Activated T-helper 1 cell treated with anti-CD3 and anti-CD28 coated beads, Interleukin-2, amount 50 U/mL, for 16 hours (primary cell): ENCODE measurements at places on chromosomes 3 and 15.

- DNase-seq, result no peak
These were observed 11.3 kb downstream of the EHD4 start for GRCh38 chr15:41961001-41961518.

GRCh38 chr3:190588570-190588969 lies 74.7 kb downstream of the IL1RAP start:
- DNase-seq, result no peak

- DNase-seq, result no peak
These were observed 1.9 kb upstream of the ROPN1 start for GRCh38 chr3:123993818-123994217.

- DNase-seq, result no peak
These were observed 28.7 kb downstream of the RPN1 start for GRCh38 chr3:128621931-128622330.

DNA sequence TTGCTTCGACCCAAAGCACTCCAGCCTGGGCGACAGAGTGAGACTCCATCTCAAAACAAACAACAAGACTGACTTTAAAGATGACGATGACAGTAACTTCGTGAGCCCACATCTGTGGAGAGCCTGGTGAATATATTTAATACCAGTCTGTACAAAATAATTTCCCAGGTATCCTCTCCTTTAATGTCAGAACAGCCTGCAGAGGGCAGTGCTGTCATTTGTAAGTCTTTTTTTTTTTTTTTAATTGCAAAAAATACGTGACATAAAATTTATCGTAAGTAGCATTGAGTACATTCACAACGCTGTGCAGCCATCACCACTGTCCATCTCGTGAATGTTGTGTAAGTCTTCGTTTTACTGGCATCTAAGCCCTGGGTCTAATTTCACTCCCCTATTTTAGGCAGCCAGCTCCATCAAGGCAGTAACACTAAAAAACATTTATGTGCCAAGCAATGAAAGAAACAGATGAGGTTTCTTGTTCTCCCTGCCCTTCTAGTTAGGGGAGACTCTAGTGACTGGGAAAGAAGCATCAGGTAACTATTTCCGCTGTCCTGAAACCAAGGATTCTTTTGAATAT lies 1.4 kb downstream of the HTD2 start:
- no peak for DNase-seq

GRCh38 chr15:69491038-69491505 lies 38.5 kb downstream of the RPLP1 start:
- no peak for DNase-seq

GRCh38 chr3:10364806-10365205 lies 43.9 kb upstream of the SEC13 start:
- DNase-seq, result no peak

DNA sequence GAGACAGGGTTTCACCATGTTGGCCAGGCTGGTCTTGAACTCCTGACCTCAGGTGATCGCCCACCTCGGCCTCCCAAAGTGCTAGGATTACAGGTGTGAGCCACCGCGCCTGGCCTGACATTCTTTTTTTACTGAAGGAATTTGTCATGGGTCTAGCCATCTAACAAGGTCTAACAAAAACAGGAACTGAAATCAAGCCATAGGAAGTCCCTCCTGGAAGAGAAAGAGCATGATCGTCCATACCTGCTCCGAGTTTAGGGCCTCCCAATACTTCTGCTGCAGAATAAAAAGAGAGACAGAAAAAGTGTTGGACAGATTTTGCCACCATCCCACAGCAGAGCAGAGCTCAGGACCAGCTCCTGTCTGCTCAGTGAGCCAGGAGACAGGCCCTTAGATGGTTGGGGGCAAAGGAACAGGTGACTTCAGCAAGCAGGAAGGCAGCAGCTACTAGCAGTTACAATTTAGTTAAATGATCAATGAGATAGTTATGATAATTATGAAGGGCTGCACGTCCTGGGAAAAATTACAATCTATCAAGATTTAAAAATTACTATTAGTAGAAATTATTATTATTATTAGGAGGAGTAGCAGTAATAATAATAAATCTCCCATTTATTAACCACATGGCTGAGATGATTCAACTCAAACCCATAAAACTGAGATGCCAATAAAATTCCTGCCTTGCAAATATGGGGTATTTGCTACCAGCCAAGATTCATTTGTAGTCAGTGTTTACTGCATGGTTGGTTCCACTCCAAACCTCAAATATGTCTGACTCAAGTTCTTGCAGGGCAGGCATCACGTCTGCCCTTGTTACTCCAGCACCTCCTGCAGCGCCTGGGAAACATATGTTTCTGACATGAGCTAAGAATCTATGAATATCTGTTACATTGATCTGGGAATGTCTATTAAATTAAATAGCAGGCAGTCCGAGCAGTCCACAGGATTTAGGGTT lies 40.1 kb downstream of the TMEM44 start:
- DNase-seq, result no peak

DNA sequence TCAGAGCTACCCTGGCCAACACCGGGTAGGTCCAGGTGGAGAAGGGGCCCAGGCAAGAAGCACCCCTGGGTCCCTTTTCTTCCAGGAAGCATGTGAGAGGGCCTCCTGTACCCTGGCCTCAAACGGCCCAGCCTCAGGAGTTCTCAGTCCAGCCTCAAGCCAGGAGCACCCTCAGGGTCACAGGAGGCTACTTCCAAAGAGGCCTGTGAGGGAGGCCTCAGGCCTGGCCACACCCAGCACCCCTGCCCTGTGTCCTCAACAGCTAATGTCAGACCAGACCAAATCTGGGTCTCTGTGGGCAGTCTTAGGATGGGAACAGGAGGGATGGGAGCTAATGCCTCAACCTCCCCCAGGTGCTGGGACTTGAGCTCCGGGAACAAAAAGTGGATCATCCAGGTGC lies 23.5 kb downstream of the PTH1R start:
- DNase-seq, result no peak

DNA sequence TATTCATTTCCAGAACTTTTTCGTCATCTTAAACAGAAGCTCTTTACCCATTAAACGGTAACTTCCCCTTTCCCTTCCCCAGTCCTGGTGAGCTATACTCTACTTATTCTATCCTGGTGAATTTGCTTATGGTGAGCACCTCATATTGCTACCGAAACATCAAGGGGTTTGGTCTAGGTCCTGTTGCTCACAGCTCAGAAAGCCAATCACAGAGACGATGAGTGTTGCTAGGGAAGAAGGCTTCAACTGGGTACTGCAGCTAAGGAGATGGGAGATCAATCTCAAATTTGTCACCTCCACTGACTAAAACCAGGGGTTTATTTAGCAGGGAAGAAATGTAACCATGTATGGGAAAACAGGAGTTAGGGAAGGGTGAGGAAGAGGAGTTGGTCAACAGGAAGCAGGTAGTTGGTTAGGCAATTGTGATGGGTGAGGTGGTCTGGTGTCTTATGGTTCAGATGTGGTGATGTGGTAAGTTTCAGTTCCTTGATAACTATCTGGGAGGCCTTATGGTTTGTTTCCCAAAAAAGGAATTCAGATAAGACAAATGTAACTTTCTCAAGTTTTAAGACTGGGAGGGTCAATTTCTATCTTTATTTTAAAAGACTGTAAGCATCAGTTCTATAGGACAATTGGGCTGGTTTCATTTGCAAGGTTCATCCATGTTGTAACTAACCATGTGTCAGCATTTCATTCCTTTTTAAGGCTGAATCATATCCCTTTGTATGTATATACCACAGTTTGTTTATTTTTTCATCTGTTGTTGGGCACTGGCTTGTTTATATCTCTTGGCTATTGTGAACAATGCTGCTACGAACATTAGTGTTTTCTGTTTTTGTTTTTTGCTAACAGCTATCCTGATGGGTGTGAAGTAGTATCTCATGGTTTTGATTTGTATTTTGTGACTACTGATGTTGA lies 24.3 kb downstream of the ARHGAP11B start:
- no peak for DNase-seq

- DNase-seq, result no peak
These were observed 312.7 kb downstream of the ZBTB20 start for GRCh38 chr3:114834175-114834940.

- DNase-seq, result peak; percentile 66
These were observed at the start of gene PRKCD for GRCh38 chr3:53160660-53161449. PRKCD (plus strand) TSS chr3:53161209; CDS start chr3:53178423, 17,214 bp downstream.

- no peak for DNase-seq
These were observed 2.1 kb downstream of the LSAMP start for GRCh38 chr3:116443191-116443661.

DNA sequence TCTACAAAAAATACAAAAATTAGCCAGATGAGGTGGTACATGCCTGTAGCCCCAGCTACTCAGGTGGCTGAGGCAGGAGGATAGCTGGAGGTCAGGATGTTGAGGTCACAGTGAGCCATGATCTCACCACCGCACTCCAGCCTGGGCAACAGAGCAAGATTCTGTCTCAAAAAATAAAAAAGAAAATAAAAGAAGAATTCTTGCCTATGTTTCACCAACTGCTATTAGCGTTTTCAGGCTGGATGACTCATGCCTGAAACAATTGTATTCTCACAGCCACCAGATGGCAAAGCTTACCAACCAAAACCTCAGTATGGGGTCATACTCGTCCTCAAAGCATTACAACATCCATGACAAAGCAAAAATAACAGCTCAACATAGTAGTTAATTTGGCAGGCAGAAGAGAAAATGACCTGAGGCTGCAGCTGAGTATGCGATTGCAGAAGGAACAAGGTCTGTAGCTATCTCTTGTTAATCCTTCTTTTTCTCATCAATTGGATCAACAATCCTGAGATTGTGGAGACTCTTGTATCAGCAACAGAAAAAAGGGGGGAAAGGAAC lies 52.2 kb downstream of the TP53BP1 start:
- DNase-seq, result peak; percentile 1

GRCh38 chr3:23508464-23508863 lies 297.3 kb upstream of the UBE2E1 start:
- no peak for DNase-seq
